ENCODE measurements at places on chromosomes 3 and 15.
A peak's percentile ranks its signal among the peaks of the same experiment; 100 is the strongest.

- no peak for DNase-seq
Measured at GRCh38 chr3:177211503-177212277, 14.4 kb upstream of the TBL1XR1 start.

DNA sequence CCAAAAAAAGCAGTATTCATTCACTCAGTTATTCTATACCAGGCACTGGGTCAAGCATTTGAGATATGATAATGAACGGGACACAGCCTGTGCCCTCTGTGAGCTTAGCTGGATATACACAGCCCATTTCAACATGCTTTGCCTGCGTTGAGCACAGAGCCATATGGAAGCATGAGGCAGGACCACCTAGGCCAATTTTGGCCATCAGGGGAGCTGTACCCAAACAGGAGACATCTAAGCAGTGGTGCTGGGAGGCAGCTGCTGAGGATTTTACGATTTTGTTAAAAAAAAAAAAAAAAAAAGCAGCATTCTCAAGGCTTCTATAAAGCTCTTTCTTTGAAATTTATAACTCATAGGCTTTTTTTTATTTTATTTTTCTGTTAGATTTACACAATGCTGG lies 87.2 kb upstream of the SLC2A2 start:
- DNase-seq, result peak; percentile 43

DNA sequence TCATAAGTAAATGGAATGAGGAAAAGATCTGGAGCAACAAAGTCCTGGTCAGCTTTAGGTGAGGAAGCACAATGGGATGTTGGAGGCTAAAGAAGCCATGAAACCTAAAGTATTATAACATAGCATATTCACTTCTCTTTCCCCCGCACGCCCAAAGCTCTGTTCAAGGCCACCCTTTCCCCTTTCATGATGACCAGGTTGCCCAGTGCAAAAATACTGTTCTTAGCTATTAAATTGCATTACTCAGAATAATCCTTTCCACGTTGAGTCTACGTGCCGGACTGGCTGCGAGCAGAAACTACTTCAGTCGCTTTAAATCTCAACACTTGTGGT lies 589 bp upstream of the MAPKBP1 start:
- DNase-seq, result no peak

- DNase-seq, result no peak
Measured at GRCh38 chr3:16810593-16811367, 74.0 kb upstream of the PLCL2 start.

GRCh38 chr15:39061952-39062464 lies 497.4 kb upstream of the RASGRP1 start:
- no peak for DNase-seq

- DNase-seq, result no peak
Measured at GRCh38 chr15:42735382-42736165, 1.4 kb downstream of the CDAN1 start.

GRCh38 chr15:84826369-84826823 lies 9.2 kb downstream of the ALPK3 start:
- peak; percentile 73 for DNase-seq

- no peak for DNase-seq
Measured at GRCh38 chr15:89378296-89379151, 43.9 kb upstream of the POLG start.

- DNase-seq, result peak; percentile 23
Measured at GRCh38 chr3:192802957-192803899, 75.9 kb upstream of the FGF12 start.

DNA sequence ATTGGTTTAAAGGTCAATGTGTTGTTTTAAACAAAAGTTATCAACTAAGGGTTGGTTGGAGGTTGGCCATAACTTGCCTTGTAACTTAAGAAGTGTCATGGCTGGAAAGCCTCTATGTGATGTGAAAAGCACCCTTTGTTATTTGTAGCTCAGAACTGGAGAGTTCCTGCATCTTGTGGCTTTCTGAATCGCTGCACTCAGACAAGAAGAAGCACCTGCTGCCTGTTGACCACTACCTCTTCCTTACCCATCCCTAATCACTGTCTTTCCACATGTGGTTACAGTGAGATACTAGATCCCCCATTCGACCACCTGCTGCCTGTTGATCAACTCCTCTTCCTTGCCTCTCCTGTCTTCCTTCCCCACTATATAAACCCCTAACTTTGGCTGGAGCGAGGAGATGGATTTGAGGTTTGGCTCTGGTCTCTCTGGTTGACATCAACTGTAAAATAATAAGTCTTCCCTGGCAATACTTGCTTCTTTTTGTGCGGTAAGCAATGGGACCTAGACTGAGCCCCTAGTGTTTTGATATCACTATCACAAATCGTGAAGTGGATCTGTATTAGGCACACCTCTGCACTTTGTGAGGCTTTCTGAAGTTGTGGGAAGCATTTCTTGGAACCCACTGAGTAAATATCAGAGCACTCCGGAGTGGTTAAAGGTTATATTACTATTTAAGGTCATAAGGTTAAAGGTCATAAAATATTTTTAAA lies 13.8 kb downstream of the RPL39L start:
- no peak for DNase-seq

GRCh38 chr3:36842275-36842674 lies 77.9 kb upstream of the DCLK3 start:
- DNase-seq, result no peak

DNA sequence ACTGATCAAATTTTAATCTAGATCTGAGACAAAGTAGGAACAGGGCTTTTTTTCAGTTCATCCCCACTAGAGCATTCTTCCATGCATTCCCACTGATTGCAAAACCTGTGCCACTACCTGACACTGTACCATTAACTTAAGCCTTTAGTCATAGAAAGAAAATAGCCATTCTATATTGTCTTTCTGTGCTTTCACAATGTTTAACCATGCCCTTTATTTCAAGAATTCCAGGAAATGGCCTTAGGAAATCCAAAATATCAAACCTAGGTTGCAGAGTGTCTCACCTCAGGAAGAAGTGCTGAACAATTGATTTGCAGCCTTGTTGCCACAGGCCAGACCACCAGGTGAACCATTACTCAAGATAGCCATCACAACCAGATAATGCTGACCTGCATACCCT lies 56.2 kb upstream of the TGFBR2 start:
- no peak for DNase-seq

- no peak for DNase-seq
Measured at GRCh38 chr3:42991341-42992315, 12.5 kb downstream of the GASK1A start.

GRCh38 chr3:101941318-101942040 lies 92.2 kb downstream of the NFKBIZ start:
- no peak for DNase-seq

DNA sequence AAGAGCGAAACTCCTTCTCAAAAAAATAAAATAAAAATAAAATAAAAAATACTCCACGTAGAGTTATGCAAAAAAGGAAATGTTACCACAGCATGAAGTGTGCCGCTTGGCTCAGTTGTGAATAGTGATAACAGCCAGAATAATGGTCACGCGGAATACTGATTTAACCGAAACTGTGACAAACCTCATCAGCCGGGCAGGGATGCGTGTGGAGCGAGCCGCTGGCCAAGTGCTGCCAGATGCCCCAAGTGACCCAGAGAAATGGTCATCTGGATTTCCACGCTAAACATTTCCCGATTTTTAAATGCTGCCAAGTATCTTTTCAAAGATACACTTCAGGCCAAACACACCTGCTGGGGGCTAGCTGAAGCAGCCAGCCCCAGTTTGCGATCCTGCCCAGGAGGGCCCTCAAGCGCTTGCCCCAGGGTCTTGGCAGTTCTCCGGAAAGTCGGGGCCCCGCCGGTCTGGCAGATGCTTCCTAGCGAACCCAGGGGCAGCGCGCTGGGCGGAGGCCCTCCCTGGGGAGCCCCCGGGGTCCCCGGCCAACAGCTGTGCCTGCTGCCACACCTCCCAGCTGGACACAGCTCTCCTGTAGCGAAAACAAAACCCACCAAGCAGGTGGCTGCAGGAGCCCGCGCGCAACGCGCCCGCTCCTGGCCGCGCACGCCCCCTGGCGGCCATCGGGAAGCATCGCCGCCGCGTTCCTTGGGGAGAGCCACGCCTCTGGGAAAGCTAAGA lies 35.1 kb downstream of the CMTM6 start:
- peak; percentile 93 for DNase-seq
